NCI-H2029 (cell line): ENCODE measurements at places on chromosomes 5 and 9.

DNA sequence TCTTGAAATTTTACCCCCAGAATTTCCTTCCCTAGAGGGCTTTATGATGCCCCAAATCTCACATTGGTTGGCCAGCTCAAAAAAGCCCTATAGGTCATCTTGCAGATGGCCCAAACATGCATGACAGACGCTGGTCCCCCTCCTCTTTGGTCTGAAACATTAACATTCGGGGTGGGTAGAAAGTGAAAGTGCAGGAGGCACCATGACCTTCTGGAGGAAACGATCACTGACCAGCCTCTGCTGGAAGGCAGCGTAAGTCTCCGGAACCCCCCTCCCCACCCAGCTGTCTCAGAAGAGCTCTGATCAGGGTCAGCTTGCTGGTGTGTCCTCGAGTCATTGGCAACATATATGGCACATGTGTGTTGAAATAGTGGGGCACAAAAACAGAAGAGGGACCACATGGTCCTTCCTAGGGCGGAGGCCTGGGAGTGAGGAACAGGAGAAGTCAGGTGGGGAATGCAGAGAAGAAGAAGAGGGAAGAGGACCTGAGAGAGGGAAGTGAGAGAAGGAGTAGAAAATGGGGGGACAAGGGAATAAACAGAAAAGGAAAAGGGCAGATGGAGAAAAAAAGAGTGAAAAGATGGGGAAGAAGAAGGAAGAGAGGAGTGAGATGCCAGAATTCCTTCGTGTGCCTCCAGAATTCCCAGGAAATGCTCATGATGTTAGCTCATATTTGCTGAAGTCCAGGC lies 46.2 kb downstream of the IL31RA start:
- no peak for DNase-seq

DNA sequence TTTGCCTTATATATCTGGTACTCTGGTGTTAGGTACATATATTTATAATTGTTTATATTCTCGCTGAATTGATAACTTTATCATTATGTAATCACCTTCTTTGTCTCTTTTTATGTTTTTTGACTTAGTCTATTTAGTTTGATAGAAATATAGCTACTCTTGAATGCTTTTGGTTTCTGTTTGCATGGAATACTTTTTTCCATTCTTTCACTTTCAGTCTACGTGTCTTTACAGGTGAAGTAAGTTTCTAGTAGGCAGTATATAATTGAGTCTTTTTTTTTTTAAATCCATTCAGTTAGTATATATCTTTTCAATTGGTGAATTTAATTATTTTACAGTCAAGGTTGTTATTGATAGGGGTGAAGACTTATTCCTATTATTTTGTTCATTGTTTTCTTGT lies 131.7 kb downstream of the PSAT1 start:
- no peak for DNase-seq

GRCh38 chr5:116479776-116480675 lies 94.6 kb downstream of the SEMA6A start:
- no peak for DNase-seq

- DNase-seq, result no peak
These were observed 11.8 kb downstream of the BTNL8 start for GRCh38 chr5:180910735-180911134.

DNA sequence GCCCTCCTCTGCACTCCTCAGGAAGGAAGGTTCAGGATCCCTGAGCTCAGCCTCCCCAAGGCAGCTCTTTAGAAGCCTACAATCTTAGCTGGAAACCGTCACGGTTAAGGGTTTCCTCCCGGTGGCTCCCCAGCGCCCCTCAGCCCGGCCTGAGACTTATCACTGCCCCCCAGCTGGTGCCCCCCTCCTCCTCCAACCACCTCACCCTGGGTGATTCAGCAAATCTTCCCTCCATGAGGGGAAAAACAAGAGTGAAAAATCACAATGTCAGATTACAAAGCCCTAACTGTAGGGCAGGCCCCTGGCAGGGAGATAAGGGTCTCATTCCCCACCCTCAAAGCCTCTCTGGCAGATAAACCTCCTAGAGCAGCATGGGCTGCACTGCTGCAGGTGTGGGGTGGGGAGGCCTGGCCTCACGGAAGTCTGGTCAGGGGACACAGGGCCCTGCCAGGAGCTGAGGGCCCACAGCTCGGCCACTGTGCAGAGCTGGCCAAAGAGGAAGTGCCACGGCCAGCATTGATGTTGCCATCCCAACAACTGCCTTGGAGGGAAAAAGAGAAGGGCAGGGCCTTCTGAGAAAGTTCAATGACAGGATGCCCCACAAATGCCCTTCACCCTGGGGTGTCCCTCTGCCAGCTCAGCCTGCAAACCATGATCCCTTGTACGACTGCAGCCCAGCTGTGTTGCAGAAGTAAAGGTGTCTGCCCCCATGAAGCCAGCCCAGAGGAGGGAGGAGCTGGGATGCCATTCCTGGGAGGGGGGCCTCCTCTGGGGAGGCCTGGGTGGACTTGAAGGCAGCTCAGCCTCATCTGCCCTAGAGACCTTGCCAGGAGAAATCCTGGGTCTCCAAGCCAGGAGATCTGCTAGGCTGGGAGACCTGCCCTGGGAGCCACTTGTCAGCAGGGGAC lies 25.9 kb downstream of the GFI1B start:
- DNase-seq, result no peak

GRCh38 chr5:132639706-132640130 lies 18.3 kb upstream of the IL13 start:
- DNase-seq, result no peak

- no peak for DNase-seq
These were observed 104.8 kb downstream of the LPAR1 start for GRCh38 chr9:110933350-110934001.

DNA sequence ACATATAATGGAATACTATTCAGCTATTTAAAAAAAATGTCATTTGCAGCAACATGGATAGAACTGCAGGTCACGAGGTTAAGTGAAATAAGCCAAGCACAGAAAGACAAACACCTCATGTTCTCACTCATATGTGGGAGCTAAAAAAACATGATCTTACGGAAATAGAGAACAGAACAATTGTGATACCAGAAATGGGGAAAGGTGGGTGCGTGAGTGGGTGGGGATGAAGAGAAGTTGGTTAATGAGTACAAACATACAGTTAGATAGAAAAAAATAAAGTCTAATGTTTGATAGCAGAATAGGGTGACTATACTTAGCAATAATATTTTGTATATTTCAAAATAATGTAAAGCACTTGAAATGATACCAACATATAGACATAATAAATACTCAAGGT lies 38.7 kb downstream of the FAM114A2 start:
- no peak for DNase-seq

DNA sequence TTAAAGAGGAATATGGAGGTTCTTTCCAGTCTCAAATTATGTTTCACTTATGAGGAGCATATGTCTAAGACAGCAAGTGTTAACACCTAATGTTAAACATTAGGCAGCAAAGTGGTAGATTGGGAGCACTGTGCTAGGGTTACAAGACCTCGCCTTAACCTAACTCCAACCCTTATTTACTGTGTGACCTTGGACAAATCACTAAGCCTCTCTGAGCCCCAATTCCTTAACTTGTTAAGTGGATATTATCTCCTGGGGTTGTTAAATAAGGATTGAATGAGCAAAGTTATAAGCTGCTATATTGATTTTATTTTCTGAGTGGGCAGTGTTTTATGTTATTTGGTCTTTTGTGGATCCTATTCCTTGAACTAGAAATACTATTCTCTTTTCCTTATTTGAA lies 38.3 kb downstream of the TMEFF1 start:
- no peak for DNase-seq

DNA sequence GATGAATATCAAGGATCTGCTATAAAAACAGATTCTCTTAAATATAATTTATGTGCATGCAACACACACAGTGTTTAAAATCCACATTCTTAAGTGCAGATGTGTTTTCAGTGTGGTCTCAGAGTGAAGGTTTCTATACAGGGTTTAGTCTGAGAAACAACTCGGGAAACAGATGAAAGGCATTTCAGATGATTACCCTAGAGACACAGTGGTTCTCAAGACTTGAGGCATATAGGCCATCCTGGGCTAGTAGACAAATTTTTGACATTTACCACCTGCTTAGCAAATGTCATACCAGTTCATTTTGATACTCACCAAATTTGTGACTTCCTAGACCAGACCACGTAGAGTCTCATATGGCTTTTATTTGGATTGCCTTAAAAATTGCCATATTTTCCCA lies 216.5 kb downstream of the ARL15 start:
- DNase-seq, result no peak

- DNase-seq, result no peak
These were observed 30.8 kb downstream of the DAB2IP start for GRCh38 chr9:121682201-121682600.

DNA sequence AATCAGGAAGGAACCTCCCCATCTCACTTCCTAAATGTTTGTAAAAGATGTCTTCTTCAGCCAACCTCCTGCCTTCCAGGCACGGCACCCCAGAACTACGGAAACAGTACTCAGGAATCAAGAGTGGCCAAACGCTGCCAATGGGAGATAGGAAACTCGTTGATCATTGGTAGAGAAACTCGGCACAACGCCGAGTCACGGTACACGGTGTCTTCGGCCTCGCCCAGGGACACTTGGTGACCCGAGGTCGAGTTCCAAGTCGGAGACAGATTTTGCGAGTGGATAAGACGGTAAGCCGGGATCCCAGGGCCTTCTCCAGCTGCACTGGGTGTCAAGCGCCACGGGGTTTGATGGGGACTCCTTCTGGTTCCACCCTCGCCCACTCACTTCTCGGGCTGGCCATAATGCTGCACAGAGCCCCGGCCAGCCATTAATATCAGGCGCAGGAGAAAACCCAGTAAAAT lies 343 bp downstream of the KIAA0825 start:
- peak; percentile 29 for DNase-seq

DNA sequence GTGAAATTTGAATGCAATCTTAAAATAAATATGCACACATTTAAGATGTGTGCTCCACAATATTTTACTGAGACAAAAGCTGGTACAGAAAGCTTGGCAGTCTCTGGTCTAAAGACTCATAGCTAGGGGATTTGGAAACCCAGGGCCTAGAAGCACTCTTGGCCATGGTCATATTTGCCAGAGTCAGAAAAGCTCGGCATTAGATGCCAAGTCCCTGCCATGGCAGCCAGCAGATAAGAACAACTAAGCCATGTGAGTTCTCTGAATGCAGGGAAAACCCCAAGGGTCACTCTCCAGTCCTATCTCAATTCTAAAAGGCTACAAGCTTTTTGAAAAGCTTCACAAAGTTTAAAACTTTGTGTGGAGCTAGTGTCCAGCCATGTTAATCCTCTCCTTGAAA lies 119.5 kb downstream of the FAM114A2 start:
- DNase-seq, result no peak

DNA sequence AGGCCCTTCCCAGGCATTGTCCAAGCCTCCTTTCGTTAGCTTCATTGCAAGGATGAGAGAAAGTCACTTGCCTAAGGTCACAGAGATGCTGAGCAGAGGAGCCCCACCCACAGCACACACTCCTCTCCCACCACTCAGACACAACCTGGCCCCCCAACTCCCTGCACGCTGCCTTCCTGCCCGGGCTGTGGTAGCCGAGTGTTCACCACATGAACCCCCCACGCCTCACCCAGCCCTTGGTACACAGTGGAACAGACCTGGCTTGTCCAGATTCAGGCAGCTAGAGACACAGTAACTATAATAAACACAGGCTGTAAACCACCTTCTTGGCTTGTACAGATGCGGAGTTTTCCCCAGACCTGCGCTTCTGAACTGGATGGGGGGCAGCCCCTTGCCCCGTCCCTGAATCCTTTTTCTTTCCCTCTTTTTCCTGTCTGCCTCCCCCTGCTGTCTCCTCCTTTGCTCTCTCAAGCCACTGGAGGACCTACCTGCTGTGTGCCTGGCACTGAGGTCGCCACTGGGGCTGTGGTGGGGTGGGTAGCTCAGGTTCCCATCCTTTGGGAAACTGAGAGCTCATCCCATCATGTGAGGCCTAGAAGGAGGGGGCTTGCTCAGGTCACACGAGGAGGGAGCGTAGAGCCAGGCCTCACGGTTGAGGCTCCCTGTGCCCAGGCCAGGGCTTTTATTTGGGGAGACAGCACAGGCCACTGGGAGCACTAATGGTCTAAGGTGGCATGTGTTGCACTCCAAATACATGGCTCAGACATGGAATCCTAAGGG lies 55.7 kb upstream of the SYNPO start:
- DNase-seq, result no peak

GRCh38 chr9:132982458-132982857 lies 4.0 kb downstream of the GFI1B start:
- DNase-seq, result no peak

- DNase-seq, result no peak
These were observed 289.4 kb downstream of the EFNA5 start for GRCh38 chr5:107381189-107381856.

DNA sequence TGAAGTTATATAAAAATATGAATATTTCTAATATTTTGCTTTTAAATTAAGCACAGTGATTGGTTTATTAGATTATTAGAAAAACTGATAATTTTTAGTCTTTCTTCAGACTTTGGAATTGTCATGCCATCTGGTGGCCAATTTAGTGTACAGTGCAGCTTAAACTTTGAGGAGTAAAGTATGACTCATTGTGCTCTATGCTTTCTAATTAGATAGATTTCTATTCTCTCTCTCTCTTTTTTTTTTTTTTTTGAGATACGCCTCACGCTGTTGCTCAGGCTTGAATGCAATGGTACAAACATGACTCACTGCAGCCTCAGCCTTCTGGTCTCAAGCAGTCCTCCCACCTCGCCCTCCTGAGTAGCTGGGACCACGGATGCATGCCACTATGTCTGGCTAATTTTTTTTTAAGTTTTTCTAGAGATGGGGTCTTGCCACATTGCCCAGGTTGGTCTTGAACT lies 42.1 kb upstream of the GPR21 start:
- DNase-seq, result no peak
